Muscle of leg (tissue), 16 donors: ENCODE measurements at places on chromosomes 5 and 9.
A peak's percentile ranks its signal among the peaks of the same experiment; 100 is the strongest.

- H3K27ac ChIP-seq: peak overlapping the region; percentile 83
- no peak for DNase-seq
- H3K27me3 ChIP-seq: no peaks in the 10 kb centered on the region
- H3K36me3 ChIP-seq: no peaks in the 10 kb centered on the region
- peaks cover 2% of the 10 kb centered on the region for H3K4me1 ChIP-seq
Measured at GRCh38 chr9:15156241-15156640, 150.8 kb downstream of the TTC39B start.

- no peak overlapping the region for H3K27ac ChIP-seq
- no peaks in the 10 kb centered on the region for H3K27me3 ChIP-seq
- no peak overlapping the region for H3K4me3 ChIP-seq
- no peak for DNase-seq
- no peaks in the 10 kb centered on the region for H3K36me3 ChIP-seq
Measured at GRCh38 chr9:129613520-129614175, 7.3 kb downstream of the C9orf50 start.

GRCh38 chr5:4777435-4777834 is 362.7 kb upstream of the ADAMTS16 start:
- H3K4me1 ChIP-seq: no peaks in the 10 kb centered on the region
- no peak overlapping the region for H3K4me3 ChIP-seq
- H3K27me3 ChIP-seq: no peaks in the 10 kb centered on the region
- no peak overlapping the region for H3K27ac ChIP-seq

DNA sequence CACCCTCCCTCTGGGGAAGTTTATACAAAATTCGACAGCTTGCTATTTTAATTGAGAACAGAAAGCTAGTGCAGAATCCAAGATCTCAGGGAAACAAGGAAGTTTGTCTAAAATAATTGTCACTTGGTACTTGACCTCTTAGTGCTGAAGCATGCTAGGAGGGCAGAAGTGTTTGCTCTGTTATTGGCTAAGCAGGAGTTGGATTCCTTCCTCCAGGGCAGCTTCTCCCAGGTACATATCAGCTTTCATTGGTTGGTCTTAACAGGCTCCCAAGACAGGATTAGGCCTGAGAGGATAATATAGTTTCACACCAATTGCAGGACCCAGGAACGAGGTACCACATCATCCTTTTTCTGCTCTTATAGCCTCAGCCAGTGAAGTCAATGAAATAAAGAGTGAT is 432.8 kb downstream of the IRX1 start:
- peaks cover 2% of the 10 kb centered on the region for H3K4me1 ChIP-seq
- H3K27me3 ChIP-seq: no peaks in the 10 kb centered on the region
- no peak overlapping the region for H3K4me3 ChIP-seq
- no peak for DNase-seq
- H3K36me3 ChIP-seq: no peaks in the 10 kb centered on the region

GRCh38 chr9:16726718-16727451 is 143.6 kb downstream of the BNC2 start:
- peak overlapping the region; percentile 55 for H3K4me3 ChIP-seq
- H3K36me3 ChIP-seq: no peaks in the 10 kb centered on the region
- peak; percentile 91 for DNase-seq
- H3K27me3 ChIP-seq: no peaks in the 10 kb centered on the region

- no peak overlapping the region for H3K27ac ChIP-seq
- DNase-seq: peak; percentile 42
- no peaks in the 10 kb centered on the region for H3K27me3 ChIP-seq
- no peak overlapping the region for H3K4me3 ChIP-seq
- peaks cover 32% of the 10 kb centered on the region for H3K36me3 ChIP-seq
Measured at GRCh38 chr9:2128141-2128540, 113.0 kb downstream of the SMARCA2 start.

DNA sequence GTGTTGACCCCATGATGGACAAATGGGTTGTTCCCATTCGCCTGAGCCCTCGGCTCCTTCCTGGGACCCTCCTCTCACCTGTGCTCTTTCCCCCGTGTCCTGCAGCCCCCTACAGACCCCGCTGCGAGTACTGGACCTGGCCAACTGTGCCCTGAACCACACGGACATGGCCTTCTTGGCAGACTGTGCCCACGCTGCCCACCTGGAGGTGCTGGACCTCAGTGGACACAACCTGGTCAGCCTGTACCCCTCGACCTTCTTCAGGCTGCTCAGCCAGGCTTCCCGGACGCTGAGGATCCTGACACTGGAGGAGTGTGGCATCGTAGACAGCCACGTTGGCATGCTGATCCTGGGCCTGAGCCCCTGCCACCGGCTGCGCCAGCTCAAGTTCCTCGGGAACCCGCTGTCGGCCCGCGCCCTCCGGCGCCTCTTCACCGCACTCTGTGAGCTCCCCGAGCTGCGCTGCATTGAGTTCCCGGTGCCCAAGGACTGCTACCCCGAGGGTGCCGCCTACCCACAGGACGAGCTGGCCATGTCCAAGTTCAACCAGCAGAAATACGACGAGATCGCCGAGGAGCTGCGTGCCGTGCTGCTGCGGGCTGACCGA is 3.4 kb downstream of the LRRC14B start:
- H3K36me3 ChIP-seq: peaks cover 5% of the 10 kb centered on the region
- H3K4me1 ChIP-seq: peaks cover 18% of the 10 kb centered on the region
- peaks cover 7% of the 10 kb centered on the region for H3K27me3 ChIP-seq
- DNase-seq: no peak
- H3K4me3 ChIP-seq: no peak overlapping the region
